Skeletal muscle cell (primary cell): ENCODE measurements at places on chromosomes 4 and X.
A peak's percentile ranks its signal among the peaks of the same experiment; 100 is the strongest.

DNA sequence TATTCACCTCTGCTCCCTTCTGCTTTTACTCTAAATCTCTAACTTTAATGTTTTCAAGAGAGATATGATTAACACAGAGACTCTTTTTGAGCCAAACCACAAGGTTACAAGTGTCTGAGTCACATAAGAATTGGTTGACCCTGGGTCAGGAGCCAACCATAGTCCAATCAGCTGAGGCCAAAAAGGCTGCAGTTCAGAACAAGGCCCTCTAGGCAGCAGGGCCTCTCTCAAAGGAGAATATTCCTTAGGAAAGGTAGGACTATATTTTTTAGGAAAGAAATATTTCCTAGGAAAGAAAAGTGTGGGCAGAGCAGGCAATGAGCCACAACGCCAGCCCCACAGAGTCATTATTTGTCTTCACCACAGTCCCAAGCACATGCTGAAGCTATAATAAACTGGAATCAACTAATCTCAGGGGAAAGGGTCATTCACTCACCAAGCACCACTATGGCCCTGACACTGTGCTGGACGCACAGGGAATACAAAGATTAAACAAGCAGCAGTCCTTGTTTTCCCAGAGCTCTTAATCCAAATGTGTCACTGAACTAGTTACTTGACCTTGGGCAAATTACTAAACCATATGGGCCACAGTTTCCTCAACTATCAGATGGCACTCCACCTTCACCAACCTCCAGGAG is 2.2 kb downstream of the ATP8A1 start:
- peak; percentile 19 for DNase-seq

DNA sequence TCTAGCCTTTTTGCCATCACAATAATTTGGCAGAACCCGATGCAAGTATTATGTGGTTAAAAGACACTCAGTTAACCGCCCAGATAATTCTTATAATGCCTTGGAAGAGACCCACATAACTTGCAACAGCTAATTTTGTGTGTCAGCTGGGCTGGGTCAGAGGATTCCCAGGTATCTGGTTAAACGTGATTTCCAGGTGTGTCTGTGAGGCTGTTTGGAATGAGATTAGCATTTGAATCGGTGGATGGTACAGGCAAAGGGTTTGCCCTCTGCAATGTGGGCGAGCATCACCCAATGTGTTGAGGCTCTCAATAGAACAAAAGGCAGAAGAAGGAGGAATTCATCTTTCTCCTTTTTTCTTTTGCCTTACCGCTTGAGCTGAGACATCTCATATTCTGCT is 314.2 kb upstream of the PUDP start:
- no peak for DNase-seq

- DNase-seq, result no peak
Observed at GRCh38 chr4:74545448-74545847, 100.5 kb downstream of the AREG start.

- DNase-seq, result no peak
Observed at GRCh38 chrX:152656087-152656486, 18.4 kb downstream of the GABRQ start.

DNA sequence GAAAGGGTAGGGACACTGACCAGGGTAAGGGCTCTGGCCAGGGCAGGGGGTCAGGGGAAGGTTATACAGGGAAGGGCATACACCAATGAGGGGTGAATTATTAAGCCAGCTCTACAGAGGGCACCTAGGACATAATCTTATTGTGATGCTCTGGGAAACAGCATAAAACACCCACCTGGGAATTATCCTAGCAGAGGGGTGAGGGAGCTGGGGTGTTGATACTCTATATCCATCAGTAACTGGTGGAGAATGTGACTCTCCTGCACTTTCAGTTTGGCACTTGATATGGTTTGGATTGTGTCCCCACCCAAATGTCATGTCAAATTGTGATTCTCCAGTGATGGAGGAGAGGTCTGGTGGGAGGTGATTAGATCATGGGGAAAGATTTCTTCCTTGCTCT is 291.2 kb downstream of the ASMT start:
- DNase-seq, result no peak

DNA sequence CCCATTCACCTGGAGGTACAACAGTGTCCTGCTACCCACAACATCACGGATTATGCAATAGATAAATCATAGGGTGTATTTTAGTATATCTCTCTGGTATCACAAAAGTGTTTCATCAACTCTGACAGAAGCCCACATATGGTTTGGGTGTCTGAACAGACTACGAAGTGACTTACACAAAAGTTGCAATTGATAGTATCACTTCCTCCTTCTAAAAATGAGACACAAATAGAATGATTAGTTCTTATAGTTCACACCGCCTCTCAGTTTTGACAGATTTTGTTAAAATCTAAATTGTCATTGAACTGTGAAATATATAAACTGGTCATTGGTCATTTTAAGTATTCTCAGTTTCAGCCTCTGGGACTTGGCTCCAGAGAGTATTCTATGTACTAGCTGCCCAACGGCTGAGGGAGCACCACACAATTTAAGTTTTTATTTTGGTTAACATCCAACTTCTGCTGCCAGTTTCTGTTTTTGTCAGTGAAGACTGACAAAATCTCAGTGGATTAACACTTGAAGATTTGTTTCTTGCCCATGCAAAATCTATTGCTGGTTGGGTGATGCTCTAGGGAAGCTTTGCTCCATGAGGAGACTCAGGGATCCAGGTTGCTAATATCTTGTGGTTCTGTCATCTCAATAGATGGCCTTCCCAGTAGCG is 113.8 kb upstream of the PUDP start:
- DNase-seq, result no peak

- no peak for DNase-seq
Observed at GRCh38 chrX:12425496-12425895, 287.2 kb downstream of the FRMPD4 start.

DNA sequence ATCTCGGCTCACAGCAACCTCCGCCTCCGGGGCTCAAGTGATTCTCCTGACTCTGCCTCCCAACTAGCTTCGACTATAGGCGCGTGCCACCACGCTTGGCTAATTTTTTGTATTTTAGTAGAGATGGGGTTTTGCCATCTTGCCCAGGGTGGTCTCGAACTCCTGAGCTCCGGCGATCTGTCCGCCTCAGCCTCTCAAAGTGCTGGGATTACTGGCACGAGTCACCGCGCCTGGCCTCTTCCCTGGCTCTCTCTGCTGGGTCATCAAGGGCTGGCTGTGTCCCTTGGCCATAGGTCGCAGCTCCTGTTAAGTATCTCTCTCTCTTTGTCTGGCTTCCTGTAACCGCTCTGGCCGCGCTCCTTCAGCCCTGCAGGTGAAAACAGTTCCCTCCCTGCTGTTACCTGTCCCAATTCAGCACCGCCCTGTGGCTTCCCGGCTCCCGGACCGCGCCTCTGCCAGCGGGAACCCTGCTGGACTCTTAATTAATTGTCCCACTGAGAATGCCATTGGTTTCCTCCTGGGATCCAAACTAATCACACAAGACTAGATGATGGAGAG is 1.3 kb upstream of the RGS12 start:
- no peak for DNase-seq

DNA sequence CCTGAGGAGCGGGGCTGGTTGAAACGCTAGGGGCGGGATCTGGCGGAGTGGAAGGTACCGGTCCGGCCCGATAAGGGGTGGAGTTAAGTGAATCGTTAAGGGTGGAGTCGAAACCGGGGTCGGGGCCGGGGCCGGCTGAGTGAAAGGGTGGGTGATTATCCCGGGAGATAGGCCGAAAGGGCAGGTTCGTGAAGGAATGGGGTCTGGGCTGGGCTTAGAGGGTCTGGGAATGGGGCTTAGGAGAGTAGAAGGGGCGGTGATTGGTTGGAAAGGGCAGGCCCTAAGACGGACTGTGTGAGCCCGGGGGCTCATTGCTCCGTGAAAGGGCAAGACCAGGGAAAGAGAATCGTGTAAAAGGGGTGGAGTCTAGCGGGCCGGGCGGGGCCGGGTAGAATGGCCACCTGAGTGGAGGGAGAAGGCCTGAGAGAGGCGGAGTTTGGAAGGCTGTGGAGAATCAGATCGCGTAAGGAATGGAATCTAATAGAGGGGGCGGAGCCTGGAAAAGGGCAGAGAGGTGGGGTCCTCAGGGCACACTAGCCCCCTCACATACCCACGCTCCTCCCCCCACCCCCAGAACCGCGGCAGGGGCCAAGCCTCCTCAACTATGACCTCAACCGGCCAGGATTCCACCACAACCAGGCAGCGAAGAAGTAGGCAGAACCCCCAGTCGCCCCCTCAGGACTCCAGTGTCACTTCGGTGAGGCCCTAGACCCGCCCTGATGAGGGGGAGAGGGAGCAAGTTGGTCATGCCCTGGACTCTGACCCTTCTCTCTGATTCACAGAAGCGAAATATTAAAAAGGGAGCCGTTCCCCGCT is 430 bp downstream of the HDAC6 start:
- peak; percentile 30 for DNase-seq

DNA sequence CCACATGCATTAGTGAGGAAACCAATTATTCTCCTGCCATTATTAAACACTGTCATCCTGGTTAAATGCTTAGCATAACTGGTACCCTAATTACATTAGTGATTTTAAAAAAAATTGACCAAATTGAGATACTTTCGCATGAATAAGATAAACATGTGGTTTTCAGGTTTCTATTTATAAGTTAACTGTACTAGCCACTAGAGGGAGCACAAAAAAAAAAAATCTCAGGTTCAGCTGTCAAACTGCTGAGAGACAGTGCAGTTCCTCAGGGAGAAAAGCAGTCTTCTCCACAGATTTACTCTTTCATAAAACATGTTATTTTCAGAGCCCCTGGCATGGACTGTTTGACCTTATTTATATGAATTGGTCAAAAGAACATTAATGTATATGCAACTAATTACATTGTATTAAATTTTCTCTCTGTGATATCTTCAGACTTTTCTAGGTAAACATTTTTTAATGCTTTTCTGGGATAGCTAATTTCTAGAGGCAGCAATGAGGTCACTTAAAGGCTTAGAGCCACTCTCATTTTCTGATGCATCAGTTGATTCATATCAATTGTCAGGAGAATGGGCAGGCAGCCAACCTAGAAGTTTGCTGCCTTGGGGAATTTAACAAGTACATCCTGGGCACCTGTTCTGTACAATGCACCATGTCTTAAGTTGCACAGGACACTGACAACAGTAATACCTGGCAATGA is 167.5 kb downstream of the CDS1 start:
- peak; percentile 7 for DNase-seq
